ENCODE measurements at places on chromosomes 1 and 21.

- no peak for DNase-seq
Measured at GRCh38 chr1:80962564-80962963, 838.2 kb upstream of the ADGRL2 start.

GRCh38 chr1:172324086-172324485, 96.4 kb upstream of the C1orf105 start:
- no peak for DNase-seq

DNA sequence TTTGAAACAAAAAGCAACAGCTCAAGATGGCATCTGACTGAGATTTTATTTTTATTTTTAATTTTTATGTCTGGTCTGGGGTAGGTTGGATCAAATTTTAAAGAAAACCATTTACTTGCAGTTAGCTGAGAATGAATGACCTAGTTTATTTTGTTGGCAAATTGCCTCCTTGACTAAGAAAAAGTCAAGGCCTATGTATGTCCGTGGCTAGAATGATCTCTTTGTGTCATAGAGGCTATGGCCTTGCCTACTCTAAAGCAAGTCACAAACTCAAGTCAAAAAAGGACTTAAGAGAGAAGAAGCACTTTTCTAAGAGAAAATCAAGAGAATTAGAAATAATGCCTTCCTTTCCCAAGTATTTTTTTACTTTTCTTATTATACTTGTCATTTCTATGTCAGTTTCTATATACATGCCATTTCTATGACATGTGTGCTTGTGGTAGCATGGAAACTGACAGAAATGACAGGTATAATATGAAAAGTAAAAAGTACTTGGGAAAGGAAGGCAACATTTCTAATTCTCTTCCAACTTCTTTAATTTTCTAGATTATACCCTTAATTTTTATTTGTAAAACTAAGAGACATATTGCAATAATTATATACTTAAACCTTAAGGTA, 136.7 kb downstream of the CENPF start:
- no peak for DNase-seq

- DNase-seq, result no peak
Measured at GRCh38 chr1:43653339-43653738, 3.4 kb downstream of the KDM4A start.

- DNase-seq, result no peak
Measured at GRCh38 chr1:41581216-41582003, 96.9 kb upstream of the EDN2 start.

DNA sequence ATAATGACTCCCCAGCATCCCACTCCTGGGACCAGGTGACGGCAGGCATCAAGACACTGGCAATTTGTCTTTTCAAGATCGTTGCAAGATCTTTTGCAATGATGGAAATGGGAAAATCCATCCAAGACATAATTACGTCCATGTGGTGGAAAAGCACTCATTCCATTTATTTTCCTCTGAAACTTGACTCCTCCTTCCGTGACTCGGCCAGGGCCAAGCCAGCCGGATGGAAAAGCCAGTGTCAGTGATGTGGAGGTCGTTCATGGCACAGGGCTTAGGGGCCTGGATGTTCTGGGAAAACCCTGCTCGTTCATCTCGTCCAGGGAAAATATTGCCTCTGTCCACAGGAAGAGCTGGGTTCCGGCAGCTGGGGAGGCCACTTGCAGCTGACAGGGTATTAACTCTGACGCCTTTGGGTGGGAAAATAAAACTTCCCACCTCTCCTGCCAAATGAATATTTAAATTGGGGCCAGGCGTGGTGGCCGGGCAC, 46.2 kb downstream of the C1orf198 start:
- no peak for DNase-seq

- DNase-seq, result no peak
Measured at GRCh38 chr1:117161887-117162286, 40.3 kb upstream of the TRIM45 start.

DNA sequence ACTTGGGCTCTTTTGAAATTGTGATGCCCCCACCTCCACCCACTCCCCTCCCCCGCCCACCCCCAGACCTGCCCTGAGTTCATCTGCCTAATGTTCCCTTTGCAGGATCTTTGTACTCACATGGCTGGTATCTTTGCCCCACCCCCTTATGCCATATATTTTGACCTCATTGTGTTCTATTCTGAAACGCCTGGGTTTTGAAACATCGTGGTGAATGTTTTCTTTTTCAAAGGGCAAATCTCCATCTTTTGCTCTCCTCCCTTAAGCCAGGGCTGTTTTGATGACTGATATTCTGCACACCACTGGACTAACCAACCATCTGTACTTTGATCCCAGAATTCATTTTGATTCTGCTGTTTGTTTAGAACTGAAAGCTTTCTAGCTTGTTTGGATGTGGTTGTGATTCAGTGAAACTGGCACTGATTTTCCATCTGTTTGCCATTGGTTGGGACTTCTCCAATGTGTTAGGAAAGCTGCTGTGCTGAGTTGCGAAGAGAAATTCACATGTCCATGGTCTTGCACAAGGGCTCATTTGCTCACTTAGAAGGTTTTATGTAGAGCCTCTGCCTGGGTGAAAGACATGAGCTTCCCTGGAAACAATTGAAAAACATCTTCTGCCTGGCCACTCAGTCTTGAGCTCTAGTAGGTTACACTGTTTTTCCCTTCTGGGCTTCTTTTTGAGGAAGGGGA, 16.5 kb downstream of the SMAP2 start:
- DNase-seq, result no peak

DNA sequence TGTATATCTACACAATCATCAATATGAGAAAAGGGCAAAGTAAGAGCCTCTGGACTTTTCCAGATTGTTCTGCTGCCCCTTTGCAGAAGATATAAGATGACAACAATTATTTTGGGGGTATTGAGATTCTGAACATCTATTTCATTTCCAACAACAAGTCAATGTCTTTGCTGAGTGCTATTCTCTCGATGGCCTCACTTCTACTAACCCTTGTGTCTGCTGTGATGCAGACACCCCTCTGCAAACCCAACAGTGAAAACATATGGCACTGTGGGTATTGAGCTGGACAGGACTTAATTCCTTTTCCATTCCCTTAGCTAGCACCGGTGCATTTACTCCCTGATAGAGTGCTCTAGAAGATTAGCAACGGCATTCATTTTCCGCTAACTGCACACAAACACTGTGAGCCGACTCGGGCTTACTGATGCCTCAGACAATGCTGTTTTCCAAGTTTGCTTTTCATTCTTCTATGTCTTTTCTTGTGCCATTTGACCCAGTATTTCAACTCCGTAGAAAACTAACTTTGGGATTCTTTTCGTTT, 33.4 kb upstream of the SMYD2 start:
- DNase-seq, result no peak

GRCh38 chr21:46213620-46214286, 14.8 kb downstream of the LSS start:
- DNase-seq, result no peak

- DNase-seq, result no peak
Measured at GRCh38 chr21:21622460-21623234, 624.4 kb downstream of the NCAM2 start.

DNA sequence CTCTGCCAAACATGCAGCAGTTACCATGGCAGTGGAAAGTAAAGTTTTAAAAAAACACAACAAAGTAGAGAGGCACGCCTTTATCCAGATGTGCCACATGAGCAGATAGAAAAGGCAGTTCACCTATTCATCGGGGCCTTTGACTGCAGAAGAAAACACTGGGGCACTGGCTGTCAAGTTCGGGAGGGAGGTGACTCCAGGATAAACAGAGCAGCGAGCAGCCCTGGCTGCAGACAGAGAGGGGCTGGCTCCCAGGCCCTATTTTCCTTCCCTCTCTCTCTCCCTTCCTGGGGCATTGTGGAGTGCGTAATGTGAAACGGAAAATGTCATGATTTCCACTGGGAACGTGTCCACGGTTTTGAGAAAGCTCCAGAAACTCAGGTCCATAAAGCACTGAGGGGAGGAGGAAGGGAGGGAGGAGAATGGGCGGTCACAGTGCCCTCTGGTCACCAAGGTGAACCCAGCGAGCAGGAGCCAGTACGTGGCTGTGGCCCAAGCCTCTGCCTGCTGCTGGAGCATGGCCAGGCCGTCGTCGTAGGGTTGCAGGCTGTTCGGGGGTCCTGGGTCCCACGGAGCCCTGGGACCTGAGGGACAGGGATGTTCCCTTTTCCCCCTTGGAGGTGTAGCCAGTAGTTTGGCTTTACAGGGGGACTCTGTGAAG, 114.7 kb upstream of the IRF2BP2 start:
- peak; percentile 3 for DNase-seq
